ENCODE measurements at places on chromosomes 16 and 17.
A peak's percentile ranks its signal among the peaks of the same experiment; 100 is the strongest.

DNA sequence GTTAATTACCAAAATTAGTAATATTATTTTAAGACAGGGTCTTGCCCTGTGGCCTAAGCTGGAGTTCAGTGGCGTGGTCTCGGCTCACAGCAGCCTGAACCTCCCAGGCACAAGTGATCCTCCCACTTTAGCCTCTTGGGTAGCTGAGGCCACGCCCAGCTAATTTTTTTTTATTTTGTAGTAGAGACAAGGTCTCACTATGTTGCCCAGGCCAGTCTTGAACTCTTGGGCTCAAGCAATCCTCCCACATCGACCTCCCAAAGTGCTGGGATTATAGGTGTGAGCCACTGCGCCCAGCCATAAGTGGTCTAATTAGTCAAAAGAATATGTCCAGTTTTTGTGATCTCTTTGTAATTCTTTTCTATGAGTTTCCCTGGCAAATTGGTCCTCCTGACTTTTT lies 12.0 kb upstream of the CFDP1 start:
- no peak for DNase-seq

- peak; percentile 34 for DNase-seq
These were observed 191.8 kb downstream of the PARN start for GRCh38 chr16:14438256-14438655.

- no peak for DNase-seq
These were observed 28.3 kb downstream of the MSI2 start for GRCh38 chr17:57284583-57284982.

GRCh38 chr17:16818821-16819683 lies 129.0 kb downstream of the CCDC144A start:
- no peak for DNase-seq

DNA sequence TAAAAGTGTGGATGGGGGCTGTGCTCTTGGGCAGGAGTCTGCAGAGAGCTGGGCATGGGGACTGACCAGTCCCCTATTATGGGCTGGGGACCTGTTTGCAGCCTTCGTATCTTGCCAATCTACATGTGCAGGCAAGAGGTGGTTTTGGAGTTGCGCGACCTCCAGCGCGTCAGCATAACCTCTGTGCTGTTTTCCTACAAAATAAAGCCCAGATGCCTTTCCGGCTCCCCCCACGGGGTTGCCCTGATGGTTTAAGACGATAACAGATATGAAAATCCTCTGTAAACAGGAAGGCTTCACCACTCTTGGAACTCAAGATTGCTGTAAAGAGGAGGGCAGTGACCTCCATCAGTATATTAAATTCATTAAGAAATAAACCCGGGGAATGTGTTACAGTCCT lies 16.5 kb upstream of the SPPL2C start:
- no peak for DNase-seq

DNA sequence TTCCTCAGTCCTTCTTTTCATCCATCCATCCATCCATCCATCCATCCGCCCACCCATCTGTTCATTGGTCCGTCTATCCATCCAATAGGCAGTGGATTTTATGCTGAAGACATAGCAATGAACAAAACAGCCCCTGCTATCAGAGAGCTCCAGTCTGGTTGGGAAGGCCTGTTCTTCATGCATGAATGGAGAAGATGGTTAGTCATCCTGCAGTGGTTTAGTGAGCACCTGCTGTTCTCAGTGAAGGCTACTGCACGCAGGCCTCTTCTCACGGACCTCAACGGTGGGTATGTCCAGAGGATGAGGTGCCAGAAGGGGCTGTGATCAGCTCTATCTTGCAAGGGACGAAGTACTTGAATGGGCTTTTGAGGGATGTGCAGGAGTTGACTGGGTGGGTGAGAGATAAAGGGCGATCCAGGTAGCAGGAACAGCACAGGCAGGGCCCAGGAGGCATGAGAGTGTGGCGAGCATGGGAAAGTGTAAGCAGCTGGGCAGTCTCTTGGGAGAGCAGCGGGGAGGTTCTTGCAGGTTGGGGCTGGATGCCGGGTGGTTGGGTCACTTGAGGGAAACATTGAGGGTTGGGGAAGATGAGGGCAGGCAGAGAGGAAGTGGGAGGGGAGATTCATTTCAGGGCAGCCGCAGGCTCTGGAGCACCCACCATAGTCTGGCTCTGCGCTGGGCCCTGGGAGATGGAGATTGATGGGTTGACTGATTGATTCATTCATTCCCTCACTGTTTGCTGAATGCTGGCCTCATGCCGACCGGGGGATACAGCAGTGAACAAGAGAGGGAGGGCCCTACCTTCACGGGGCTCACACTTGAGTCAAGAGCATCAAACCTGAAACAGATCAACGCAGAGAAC lies 115.0 kb upstream of the CIBAR2 start:
- peak; percentile 81 for DNase-seq

DNA sequence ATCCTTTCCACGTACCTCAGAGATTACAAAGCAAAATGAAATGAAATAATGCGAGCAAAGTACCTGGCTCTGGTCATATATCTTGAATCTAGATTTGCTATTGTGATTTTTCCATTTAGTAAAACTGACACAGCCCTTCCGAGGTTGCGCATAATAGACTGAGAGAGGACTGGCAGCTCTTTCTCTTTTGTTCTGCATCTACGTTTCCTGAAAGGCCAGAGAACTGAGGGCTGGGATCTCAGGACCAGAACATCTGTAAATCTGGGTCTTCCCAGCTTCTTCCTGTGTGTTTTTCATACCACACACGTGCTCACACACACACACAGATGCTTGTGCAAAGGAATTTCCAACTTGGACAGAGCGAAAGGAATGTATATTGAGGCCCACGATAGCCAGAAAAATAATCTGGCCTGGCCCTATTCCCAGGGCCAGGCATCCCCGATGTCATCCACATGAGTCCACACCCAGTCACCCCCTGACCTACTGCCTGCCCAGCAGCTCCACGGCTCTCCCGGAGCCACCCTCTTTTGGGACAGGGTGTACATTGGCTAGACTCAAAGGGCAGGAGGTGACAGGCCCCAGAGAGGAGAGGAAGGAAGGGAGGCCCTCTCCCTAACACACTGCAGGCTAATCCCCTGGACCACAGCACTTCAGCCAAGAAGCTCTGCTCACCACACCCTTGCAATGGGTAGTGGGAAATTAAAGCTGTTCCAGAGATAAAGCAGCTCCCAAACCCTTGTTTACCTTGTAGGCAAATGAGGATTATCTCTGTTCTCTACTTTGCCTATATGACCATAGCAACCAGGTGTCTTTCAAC lies 41.8 kb downstream of the NOL11 start:
- DNase-seq = no peak

DNA sequence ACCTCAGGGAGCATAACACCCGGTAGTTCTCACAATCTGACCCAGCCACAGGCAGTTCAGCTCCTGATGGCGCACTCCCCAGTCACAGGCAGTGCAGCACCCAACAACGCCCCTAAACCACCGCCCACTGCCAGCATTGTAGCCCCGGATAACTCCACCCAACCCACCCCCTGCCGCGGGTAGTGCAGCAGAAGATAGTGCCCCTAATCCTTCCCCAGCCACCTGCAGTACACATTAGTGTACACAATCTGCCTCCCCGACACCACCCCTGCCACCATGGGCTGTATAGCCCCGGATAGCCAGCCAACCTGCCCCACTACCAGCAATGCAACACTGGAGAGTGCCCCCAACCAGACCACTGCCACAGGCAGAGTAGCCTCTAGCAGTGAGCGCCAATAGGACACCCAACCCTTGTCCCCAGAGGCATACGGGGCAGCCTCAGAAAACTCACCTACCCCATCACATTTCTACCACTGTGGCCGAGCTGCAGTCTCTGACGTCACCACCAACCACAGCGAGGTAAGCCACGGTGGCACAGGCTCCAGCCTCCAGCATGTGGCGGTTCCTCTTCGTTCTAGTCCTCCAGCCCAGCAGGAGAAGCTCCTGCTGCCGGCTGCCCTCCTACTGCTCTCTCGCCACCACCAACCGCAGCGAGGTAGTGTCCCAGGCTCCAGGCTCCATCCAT lies 877.3 kb downstream of the KCNJ18 start:
- DNase-seq = no peak

DNA sequence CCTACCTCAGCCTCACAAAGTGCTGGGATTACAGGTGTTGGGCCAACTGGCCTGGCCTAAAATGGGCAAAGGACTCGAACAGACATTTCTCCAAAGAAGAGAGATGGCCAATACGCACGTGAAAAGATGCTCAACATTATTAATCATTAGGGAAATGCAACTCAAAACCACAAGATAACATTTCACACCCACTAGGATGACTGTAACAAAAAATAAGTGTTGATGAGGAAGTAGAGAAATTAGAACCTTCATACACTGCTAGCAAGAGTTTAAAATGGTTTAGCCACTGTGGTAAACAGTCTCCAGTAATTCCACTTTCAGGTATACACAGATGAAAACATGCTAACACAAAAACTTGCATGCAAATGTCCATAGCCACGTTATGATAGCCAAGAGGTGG lies 5.7 kb downstream of the TMED6 start:
- no peak for DNase-seq

- DNase-seq = peak; percentile 97
These were observed at the start of gene GDE1 for GRCh38 chr16:19521471-19522396. GDE1 (minus strand) TSS chr16:19522098; CDS start chr16:19521964, 134 bp downstream.

GRCh38 chr17:55286681-55287589 lies 22.2 kb downstream of the HLF start:
- no peak for DNase-seq

GRCh38 chr17:3535253-3535995 lies 22.2 kb downstream of the TRPV3 start:
- DNase-seq = peak; percentile 25

GRCh38 chr16:87053016-87053982 lies 263.9 kb downstream of the C16orf95 start:
- no peak for DNase-seq

DNA sequence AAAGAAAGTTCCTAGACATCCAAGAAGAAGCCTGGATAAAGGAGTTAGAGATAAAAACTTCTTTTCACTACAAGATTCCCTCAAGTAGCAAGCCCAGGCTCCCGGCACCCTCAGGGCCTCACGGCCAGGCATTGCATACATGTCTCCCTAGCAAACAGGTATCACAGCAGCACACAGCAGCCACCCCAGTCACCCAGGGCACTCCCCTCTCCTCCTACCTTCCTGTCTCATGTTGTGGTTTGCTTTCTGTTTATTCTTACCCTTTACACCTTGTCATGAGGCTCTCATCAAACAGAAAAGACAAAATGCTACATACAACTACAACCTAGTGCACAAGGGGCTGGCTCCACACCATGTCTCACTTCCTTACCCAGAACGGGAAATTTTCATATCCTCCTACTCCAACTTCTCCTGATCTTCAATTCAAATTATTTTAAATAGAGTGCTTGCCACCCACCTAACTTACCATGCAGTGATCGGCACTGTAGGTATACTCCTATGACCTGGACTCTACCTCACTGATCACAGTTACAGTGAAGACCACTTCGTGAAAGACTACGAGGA lies 42.7 kb downstream of the XPO6 start:
- DNase-seq = no peak

GRCh38 chr17:34306466-34306865 lies 12.8 kb upstream of the CCL8 start:
- DNase-seq = no peak

- DNase-seq = no peak
These were observed 541.3 kb downstream of the CDH11 start for GRCh38 chr16:64580558-64580957.

DNA sequence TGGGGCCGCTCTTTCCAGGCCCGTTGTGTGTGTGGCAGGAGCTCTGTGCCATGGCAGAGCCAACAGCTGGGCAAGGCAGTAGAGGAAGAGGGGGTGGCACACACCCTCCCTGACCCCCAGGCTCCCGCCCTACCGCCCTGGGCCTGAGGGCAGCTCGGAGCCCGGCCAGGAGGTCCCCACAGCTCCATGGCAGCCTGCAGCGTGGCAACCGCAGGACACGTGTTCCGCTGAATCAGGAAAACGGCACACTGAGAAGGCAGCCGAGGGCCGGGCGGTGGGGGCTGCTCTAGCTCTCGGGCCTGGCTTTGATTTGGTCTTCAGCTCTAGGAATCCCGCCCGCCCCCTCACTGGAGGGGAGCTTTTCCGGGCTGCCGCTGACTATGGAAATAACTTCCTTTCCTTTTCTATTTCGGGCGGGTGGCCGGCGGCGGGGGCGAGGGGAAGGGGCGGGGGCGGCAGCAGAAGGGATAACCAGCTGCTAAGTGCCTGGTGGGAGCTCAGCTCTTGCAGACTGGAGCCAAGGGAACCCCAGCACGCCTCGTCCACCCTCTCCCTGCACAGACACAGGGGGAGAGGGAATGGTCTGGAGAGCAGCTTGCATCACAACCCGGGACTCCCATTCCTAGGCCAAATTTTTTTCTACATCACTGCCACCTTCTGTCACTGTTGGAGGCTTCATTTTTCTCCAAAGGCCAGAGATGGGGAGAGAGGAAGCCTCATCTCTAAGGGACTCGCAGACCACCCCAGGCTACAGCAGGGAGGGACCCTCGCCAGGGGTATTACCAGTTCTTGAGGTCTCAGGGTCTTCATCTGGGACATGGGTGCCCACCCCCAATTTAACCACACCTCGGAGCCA lies 24.8 kb upstream of the MRPS23 start:
- peak; percentile 76 for DNase-seq

DNA sequence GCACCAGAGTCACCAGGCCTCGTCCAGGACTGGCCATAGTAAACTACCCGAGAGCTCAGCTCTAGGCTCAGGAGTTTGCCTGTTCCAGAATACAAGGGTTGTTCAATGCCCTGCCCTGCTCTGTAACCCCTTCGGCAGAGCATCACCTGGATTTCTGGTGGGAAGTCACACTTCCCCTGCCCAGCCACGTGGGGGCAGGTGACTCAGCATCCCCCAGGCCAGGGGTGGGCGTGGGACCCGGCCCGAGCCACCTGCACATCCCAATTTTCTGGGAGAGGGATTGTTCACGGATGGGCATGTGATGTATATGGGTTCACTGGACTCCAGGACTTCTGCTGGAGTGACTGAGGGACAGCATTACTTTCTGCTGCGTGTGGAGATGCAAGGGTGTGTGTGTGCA lies 25.8 kb downstream of the COX4I1 start:
- no peak for DNase-seq

DNA sequence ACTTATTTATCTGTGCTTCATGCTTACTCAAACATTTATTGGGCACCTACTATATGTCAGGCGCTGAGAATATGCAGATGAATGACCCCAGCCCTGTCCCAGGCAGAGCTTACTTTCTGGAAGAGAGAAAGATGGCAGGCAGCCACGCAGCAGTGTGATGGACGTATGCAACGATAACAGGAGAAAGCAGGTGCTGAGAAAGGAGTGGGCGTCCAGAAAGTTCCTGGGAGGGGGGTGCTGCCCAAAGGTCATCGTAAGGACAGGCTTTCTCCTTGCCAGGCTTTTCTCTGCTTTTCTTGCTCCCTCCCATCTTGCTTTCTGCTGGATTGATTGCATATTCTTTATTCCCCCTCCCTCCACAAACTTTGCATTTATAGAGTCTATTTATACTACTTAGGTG lies 124.5 kb downstream of the GAS7 start:
- DNase-seq = no peak

- peak; percentile 47 for DNase-seq
These were observed 32.1 kb upstream of the SMURF2 start for GRCh38 chr17:64694207-64694606.

All from BE2C (cell line).